Stromal cell of bone marrow (primary cell): ENCODE measurements at places on chromosomes 5 and 9.

DNA sequence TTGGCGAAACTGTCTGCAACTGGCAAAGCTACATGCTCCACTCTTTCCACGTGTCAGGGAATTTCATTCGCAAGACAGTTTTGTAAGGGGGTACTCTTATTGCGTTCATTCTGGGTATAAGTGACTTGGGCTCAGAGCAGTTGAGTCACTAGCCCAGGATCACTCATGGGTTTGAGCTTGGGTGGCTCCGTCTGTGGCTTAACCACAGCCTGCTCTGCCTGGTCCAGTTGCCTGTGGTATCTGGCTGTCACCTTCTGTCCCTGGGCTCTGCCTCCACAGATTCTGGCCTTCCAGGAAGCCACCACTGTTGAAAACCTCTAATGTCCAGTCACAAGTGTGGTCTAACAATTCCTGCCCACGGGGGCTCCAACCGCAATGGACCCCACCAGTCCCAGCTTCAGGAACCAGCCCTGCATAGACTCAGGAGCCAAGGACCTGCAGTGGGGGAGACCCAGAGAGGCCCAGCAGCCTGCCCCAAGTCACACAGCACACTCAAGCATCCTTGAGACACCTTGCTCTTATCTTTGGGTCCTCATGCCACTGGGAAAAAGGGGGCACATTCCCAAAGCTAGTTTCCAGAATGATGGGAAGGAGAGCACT, 10.4 kb downstream of the KIF12 start:
- no peak for DNase-seq

DNA sequence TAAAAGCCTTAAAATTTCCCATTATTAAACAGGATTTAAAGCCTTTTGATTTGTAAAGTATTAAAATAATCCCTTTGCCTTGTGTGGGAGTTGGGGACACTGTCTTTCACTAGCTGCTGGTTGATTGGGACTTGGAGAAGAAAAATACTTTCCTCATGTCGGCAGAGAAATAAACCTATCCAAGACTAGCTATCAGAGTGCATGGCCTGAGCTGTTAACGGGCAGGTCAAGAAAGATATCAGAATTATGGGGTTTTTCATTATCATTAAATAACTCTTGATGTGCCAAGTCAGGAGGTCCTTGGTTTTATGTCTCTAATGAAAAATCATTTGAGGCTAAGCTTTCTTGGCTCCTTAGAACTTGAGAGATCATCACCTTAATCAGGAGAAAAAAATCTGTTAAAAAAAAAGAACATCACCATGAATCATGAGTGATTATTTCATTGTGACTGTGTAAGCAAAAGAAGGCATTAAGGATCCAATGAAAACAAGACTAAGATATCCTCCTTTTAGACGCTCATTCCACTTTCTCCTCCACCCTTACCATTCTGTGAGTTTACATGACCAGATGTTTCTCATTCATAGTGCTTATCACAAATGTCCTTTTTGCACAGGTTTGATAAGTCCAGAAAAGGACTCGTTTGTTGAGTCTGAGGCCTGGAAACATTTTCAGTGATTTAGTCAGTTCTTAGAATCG, 140.4 kb upstream of the EGFLAM start:
- DNase-seq = no peak

DNA sequence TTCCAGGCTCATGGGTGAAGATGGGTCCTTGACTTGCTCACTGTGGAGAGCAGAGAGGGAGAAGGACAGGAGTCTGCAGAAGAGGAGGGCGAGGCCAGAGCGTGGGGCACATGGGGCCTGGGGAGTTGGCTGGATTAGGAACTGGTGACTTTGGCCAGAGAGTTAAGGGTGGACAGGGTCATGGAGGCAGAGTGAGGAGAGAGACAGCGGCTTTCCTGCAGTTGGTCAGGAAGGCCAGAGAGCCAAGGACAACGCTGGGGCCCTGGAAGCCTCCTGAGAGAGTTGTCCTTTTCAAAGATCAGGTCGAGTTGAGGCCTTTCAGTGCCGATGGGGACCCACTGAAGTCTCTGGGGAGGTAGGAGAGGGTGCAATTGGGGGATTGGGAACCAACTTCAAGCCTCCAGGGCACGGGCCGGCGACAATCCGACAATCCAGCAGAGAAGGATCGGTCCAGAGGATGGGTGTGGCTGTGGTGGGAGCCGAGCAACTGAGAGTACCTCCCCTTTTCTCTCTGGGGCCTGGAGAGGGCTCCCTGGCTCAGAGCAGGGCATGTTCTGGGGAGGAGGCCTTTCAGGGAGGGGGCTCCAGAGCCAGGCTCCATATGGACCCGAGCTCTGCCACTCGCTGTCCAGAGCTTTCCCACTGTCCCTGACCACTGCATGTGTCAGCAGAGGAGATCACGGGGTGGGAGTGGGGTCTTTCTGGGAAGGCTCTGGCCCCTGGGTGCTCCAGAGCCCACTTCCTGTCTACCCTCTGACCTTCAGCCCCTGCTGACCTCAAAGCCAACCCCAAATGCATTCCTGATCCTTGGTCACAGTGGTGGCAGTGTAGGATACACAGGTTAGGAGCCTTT, 7.5 kb upstream of the PHYHD1 start:
- no peak for DNase-seq

- no peak for DNase-seq
Observed at GRCh38 chr9:104564358-104564757, 4.6 kb upstream of the OR13C8 start.
